ENCODE measurements at places on chromosomes 1 and 21. TPM values are rescaled to one million over a fixed set of nuclear protein-coding genes. Genes with fewer than 3 reads are reported as not detected.

ITGB2 gene
- total RNA-seq: not detected

PRKAA2 gene
- total RNA-seq: 0.89 TPM

WNT9A gene
- total RNA-seq: 0.30 TPM

CD164L2 gene
- not detected for total RNA-seq

CD5L gene
- not detected for total RNA-seq

GNPAT gene
- total RNA-seq: 49.3 TPM

PLEKHA6 gene
- total RNA-seq: 0.05 TPM

LYPD8 gene
- total RNA-seq: not detected

LCE7A gene
- total RNA-seq: not detected

LINGO4 gene
- not detected for total RNA-seq

DISP3 gene
- under 0.01 TPM for total RNA-seq

HES3 gene
- not detected for total RNA-seq

LHX4 gene
- total RNA-seq: under 0.01 TPM

PADI2 gene
- not detected for total RNA-seq

MCOLN3 gene
- total RNA-seq: not detected

SLC9A1 gene
- 27.8 TPM for total RNA-seq

DPT gene
- total RNA-seq: 0.05 TPM

ILDR2 gene
- not detected for total RNA-seq

MYCBP gene
- 14.8 TPM for total RNA-seq

TMEM79 gene
- 1.3 TPM for total RNA-seq

NR0B2 gene
- total RNA-seq: not detected

KMO gene
- total RNA-seq: not detected

CFAP107 gene
- total RNA-seq: not detected

FAM72D gene
- 1.4 TPM for total RNA-seq

FAM151A gene
- total RNA-seq: not detected

TMEM200B gene
- 5.6 TPM for total RNA-seq

NTNG1 gene
- total RNA-seq: 2.2 TPM

TFF3 gene
- not detected for total RNA-seq

TAS1R1 gene
- total RNA-seq: not detected

DBT gene
- total RNA-seq: 7.7 TPM

CYP4A11 gene
- total RNA-seq: not detected

CYP4Z1 gene
- total RNA-seq: not detected

CD1E gene
- not detected for total RNA-seq
